ENCODE measurements at places on chromosomes 7 and 10.

DNA sequence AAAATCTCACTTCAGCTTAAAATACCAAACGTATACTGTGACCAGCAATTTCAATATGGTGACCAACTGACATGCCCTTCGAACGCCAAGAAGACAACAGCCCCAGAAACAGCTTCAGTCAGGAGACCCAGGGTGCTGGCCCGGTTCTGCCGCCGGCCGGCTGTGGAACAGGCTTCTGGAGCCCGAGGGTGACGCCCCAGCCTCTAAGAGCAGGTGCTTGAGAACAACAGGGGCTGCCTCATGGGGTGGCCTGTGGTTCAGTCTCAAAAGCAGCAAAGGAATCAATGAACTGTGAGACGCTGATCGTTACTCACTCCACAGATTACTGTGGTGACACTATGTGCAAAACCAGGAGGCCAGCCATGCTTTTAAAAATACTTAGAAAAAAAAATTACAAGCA lies 17.3 kb downstream of the GPER1 start:
- DNase-seq = no peak

- DNase-seq = no peak
Observed at GRCh38 chr7:84981055-84981976, 205.5 kb downstream of the SEMA3D start.

DNA sequence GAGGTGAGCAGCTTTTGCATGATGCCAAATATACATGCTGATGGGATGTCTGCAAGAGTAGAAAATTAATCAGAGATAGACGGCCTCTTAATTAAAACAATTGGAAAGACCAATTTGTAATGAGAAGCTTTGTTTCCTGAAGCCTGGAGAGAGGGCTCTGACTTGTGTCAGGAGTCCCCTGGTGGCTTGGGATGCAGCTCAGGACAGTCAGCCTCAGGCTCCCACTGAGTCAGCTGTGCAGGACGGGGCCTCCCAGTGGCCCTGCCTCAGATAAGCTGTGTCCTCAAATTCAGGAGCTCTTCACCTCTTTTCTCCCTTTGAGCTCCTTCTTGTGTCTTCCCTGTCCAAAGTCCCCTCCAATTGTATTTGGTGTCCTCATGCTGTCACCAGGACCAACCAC lies 438.9 kb upstream of the PODXL start:
- no peak for DNase-seq

- no peak for DNase-seq
Observed at GRCh38 chr7:42834676-42835075, 77.2 kb downstream of the C7orf25 start.

DNA sequence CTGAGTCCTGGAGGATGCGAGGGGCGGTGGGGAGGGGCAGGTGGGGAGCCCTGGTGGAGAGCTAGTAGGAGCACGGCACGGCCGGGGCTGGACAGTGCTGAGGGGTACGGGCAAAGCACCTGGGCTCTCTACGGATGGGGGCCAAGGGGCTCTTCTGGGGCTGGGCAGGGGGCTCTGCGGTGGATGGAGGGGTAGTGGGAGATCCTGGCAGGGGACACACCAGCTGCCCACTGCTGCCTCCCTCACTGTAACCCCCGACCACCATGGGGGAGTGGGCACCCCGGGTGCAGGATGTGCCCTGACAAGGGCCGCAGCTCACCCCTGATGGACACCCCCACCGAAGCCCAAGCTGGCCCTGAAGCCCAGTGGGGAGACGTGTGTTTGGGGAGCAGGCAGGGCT lies 203.3 kb downstream of the ELFN1 start:
- DNase-seq = no peak

DNA sequence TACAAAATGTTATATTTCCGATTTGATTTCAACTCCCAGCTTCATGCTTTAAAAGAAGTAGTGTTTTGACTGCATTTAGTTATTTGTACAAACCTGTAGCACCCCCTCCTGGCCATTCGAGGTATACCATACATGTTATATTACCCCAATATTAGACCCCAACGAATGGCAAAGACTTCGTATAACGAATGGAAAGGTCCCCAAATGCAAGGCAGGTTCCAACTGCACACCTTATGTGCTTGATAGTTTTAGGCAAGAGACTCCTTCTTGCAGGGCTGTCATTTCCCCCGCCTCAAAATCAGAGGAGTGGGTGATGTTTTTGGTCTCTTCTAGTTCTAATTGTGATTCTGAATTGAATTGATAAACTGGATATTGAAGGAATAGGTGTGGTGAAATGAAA lies 101.1 kb upstream of the TARP start:
- peak; percentile 59 for DNase-seq

DNA sequence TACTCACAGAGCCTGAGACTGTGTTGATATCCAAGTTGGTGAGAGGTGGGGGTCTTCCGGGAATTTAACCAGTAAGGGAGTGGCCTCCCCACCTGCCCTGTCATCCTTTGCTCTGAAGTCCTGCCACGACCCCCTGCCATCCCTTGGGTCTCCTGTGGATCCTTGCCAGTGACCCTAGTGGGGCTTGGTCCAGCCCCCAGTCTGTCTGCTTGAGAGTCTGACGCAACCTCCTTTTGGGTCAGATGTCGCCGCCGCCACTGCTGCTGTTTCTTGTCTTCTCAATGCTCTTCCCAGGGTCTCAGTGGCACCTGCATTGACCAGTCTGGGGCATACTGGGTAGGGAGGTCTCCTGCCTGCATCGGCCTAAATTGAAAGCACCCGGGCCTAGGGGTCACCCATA lies 28.8 kb downstream of the PAX2 start:
- DNase-seq = no peak

GRCh38 chr10:19947215-19947614 lies 131.0 kb downstream of the PLXDC2 start:
- DNase-seq = no peak

DNA sequence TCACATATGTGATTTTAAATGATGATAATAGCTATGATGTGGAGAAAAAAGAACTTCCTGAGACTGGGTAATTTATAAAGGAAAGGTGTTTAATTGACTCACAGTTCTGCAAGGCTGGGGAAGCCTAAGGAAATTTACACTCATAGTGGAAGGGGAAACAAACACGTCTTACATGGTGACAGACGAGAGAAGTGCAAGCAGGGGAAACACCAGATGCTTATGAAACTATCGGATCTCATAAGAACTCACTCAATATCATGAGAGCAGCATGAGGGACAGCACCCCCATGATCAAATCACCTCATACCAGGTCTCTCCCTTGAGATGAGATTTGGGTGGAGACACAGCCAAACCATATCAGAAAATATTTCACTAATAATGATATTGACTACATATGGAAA lies 4.1 kb upstream of the LIPN start:
- no peak for DNase-seq

- DNase-seq = no peak
Observed at GRCh38 chr7:139183251-139183650, 47.8 kb upstream of the UBN2 start.

GRCh38 chr10:17235136-17235535 lies 7.1 kb downstream of the VIM start:
- no peak for DNase-seq

- no peak for DNase-seq
Observed at GRCh38 chr10:21530641-21531040, 3.4 kb upstream of the MLLT10 start.

GRCh38 chr7:94422827-94423460 lies 28.2 kb downstream of the COL1A2 start:
- no peak for DNase-seq

- DNase-seq = no peak
Observed at GRCh38 chr10:117544004-117544701, 1.6 kb downstream of the EMX2 start.

- DNase-seq = no peak
Observed at GRCh38 chr7:94955807-94956206, 48.4 kb downstream of the PPP1R9A start.

GRCh38 chr10:110636932-110637557 lies 7.1 kb upstream of the RBM20 start:
- DNase-seq = no peak

DNA sequence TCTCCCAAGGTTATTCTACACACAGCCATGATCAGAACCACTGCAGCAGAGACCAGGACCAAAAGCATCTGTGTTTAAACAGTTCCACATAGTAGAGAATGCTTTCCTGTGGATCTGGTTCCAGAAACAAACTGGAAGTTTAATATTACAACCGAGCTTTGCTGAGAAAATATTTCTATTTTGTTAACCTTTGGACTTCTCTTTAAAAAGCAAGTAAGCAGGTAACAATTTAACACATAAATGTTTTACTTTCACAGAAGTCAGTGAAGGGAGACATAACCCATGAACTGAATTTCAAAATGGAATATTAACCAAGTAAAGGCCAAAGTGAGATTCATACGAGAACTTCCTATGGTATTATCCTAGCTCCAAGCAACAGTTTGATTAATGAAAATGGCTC lies 98.6 kb upstream of the PHYHIPL start:
- DNase-seq = no peak

GRCh38 chr7:106613848-106614560 lies 47.0 kb downstream of the CCDC71L start:
- DNase-seq = no peak

DNA sequence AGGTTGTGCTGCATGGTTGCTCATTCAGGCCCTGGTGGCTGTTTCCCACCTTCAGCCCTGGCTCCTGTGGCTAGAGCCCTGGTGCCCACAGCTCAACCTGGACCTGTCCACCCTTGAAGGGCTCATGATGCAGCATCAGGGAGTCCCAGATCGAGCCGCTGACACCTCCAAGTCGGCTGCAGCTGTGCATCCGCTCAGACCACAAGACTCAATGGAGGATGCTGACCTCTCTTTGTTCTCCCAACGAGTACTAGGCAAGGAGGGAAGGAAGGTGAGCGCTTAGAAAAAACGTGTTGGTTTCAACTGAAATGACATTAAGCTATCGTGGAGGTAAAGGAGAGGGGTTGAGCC lies 9.5 kb upstream of the C10orf95 start:
- DNase-seq = no peak

- DNase-seq = no peak
Observed at GRCh38 chr10:121322046-121322445, 276.2 kb downstream of the FGFR2 start.

GRCh38 chr10:132919374-132920100 lies 22.8 kb downstream of the CFAP46 start:
- no peak for DNase-seq

GRCh38 chr7:26034391-26034790 lies 117.6 kb upstream of the NFE2L3 start:
- DNase-seq = no peak

- DNase-seq = no peak
Observed at GRCh38 chr7:41238851-41239331, 464.0 kb downstream of the INHBA start.

DNA sequence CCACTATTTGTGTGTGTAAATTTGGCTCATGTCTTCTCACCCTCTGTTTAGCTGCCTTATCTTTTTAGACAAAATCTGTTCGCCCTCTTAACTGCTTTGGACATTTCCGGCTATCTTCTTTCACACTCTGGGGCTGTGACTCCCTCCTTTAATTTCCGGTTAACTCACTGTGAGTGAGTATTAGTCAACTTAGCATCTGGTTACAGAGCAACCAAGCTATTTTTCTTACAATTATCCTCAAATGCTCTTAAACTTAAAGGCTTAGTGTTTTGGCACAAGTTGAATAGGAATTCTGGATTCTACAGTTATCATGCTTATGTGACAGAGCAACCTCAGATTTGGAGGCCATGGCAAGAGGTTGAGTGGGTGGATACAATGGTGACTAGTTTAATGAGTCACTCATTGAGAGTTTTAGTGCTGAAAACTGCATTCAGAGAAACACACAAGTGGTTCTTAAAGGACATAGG lies 177.6 kb upstream of the SEMA3A start:
- DNase-seq = no peak

- no peak for DNase-seq
Observed at GRCh38 chr7:143454091-143454680, 10.9 kb downstream of the TAS2R60 start.

DNA sequence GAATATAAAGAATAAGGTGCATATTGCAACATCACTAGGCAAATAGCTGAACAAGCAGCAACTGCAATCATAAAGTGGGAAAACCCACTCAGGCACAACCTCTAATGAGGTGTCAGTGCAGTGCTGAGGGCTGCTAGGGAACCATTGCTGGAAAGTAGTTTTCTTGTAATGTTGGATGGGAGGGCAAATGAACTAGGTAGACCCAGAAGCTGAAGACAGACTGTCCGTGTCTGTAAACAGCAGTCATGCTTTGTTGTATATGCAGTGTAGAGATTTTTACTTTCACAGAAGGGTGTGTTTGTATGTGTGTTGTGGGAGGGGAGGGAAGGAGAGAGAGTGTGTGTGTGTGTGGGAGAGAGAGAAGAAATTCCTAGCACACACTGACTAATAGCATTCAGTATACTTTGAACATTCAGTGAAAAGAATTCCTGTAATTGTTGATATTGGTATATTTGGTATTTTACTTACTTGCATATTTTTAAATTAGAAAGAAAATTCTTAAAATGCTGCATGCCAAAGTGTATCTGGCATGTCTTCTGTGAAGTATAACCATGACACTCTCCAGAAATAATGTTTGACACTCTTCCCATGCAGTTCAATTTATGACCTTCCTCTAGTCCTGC lies 28.8 kb downstream of the ITGB8 start:
- no peak for DNase-seq

DNA sequence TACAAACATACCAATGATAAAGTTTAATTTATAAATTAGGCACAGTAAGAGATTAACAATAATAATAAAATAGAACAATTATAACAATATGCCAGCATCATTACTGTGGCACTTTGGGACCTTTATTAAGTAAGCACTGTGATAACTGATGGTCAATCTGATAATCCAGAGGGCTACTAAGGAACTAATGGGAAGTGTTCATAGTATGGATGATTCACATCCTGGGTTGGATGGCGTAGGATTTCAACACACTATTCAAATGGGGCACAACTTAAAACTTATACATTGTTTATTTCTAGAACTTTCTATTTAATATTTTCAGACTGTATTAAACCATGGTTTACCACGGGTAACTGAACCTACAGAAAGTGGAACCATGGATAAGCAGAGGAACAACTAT lies 90.8 kb downstream of the KIF20B start:
- DNase-seq = no peak

DNA sequence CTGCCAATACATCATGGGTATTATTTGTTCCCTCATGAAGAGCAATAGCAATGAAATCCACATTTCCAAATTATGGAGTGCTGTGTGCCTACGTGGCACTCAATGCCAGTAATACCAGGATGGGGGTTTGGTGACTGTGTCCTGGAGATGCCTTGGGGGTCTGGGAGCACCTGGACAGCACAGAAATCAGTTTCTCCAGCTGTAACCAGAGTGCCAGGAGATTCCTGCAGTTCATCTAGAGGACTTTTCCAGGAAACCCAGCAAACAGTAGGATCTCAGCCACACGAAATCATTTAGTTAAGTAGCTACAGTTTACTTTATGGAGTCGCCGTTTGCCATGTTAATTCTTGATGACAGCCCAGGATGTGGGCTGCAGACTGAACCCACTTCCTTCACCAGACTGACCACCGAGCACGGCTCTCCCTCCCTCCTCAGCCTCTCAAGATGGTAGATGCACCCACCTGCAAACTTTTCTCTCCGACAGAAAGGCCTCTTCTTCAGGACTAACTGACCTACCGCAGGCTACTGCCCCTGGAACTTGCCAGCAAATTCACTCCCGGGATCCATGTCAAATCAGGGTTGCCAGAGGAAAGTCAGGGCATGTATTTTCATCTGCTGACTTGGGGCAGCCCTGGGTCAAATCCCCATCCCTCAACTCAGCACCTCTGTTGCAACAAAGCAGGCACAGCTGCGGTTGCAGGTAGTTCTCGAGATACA lies 30.3 kb downstream of the MKI67 start:
- DNase-seq = no peak

All from T-helper 9 cell (primary cell).